Muscle of arm (tissue), 14 donors: ENCODE measurements at places on chromosomes 11 and 22.

DNA sequence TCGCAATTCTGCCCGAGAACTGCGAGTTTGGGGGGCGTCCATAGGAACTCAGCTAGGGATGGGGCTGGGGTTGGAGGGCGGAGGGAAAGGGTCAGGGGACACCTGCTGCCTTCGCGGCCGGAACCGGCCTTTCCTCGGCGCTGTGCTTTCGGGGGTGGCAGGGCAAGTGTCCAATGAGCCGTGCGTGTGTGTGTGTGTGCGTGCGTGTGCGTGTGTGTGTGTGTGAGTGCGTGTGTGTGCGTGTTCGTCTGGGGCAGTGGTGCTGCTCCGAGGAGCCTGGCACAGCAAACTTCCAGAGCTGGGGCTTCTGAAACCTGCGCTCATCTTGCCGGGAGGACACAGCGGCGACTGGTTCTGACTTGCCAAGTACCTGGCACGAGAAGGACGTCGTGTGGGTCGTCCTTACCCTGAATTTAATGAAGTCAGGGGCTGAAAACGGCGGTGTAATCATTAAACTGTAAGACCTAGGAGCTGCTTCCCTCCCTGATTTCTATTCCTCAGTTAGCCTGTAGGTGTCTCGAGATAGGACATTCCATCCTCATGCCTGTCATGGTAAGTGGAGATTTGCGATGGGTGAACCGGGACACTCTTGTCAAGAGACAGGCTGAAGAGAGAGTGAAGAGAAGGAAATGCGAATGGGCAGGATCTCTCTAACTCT lies 27.0 kb upstream of the AMOTL1 start:
- DNase-seq, result peak; percentile 53

- DNase-seq, result no peak
These were observed 54.0 kb downstream of the PIK3C2A start for GRCh38 chr11:17153757-17154156.

DNA sequence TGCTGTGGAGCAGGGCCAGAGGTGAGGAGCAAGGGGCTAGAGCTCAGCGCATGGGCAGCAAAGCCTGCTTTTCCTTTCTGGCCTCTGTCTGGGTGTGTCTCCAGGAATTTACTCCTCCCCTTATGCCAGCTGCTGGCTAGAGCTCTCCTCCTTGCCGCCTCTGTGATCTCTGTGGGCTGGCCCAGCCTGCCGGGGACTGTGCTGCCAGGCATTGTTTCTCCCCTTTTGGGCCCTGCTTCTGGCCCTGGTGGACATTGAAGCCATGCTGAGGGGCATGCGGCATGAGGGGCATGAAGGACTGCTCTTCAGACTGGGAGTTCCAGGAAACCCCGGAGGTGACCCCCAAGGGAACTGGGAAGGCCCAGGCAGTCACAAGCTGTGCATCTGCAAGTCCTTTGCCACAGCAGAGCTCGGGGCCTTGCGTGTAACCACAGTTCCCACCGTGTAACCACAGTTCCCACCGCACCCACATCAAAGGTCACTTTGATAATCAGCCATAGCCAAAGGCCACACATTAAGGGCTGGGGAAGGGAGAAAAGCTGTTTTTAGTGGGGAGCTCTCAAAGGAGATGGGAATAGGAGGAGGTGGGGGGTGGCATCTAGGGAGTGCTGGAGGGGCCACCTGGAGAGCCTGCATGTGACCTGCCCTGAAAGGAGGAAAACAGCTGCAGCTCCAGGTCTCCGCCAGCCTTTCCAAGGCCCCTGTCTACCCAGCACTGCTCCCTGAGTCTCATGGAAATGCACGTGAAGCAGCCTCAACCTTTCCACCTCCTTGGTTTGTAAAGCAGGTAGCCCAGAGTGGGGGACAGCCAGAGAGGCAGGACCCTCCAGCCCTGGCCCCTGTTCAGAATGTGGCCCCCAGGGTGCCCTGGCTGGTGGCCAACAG lies 62.3 kb downstream of the PPFIBP2 start:
- DNase-seq, result no peak

DNA sequence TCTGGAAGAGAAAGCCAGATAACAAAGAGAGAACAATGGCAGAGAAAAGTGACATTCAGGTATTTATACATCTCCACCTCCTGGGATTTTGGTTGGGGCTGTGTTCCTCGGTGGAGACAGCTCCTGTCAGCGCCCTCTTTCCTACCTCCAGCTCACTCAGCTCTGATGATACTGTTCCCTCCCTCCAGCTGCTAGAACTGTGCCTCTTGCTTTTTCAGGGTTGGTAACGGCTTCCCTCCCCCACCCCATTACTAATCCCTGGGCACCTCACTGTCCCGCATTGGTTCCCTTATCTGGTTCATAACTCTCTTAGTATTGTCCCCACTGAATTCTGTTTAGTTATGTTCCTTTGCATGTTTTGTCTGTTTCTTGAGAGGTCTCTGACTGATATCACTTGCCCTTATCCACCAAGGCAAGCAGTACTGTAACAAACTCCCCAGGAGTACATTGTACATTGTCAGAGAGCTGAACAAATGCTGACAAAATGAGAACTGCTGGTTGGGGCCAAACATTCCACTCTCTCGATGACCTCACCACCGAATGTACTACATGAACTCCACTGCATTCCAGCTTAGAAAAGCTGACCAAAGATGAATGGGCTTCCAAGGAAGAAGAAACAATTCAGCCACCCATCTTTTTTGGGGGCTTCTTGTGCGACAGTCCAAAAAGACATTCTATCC lies 5.7 kb upstream of the FBXO3 start:
- no peak for DNase-seq

GRCh38 chr11:27506200-27507182 lies at the start of gene LIN7C:
TSS of gene LIN7C (minus strand) at chr11:27506769. CDS start at chr11:27506752, 17 bp downstream.
- peak; percentile 96 for DNase-seq

DNA sequence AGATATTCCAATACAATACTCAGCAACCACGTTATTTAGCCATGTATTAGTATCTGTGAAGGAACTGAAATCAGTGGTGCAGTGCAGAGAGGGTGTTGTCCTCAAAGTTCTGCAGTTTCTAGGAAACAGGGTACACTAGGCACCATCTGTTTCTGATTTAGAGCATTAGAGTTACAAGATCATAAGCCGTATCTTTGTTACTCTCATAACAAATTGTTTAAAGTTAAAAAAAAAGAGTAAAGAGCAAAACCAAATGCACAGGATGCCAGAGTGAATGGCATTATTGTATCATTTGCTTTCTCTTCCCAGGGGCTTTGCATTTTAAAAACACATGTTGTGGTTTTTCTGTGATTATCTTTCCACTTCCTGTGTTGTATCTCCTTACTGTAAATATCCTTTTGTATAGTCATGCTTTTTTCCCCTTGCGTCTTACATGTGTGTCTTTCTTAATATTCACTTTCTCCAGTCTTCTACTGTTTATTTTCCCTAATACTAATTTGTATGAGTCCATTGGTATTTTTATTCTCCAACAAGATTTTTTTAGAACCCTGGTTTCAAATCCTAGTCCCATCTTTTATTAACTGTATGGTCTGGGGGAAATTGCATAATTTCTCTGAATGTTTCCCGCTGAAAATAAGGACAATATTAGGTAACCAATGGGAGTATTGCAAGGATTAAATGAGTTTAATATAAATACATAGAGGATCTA lies 15.2 kb upstream of the NUP160 start:
- DNase-seq, result peak; percentile 46

GRCh38 chr11:4636962-4637661 lies at the start of gene OR51D1:
TSS of gene OR51D1 (plus strand) at chr11:4637477. CDS start at chr11:4639791, 2,314 bp downstream.
- DNase-seq, result peak; percentile 60

DNA sequence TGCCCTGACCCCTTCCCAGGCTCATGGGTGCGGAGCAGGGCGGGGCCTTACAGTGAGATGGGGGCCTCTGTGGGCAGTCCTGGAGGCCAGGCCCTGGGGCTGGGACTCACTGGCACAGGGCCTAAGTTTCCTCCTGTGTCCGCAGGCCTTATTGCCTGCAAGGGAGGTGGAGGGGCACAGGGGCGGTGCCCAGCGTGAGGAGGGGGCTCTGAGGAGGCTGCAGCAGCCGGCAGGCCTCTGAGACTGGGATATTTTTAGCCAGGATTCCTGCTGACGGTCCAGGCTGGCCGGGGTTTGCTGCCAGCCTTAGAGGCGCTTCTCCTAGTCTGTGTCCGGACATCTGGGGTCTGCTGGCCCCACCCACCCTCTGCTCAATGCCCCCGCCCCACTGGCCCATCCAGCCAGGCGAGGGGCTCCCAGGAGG lies 5.7 kb upstream of the RTN4R start:
- DNase-seq, result no peak

GRCh38 chr11:38547462-38547861 lies 1949.4 kb upstream of the RAG2 start:
- DNase-seq, result no peak

- DNase-seq, result peak; percentile 84
These were observed 787.1 kb upstream of the API5 start for GRCh38 chr11:42524534-42525227.

GRCh38 chr11:117959438-117960149 lies 26.6 kb upstream of the IL10RA start:
- DNase-seq, result no peak

DNA sequence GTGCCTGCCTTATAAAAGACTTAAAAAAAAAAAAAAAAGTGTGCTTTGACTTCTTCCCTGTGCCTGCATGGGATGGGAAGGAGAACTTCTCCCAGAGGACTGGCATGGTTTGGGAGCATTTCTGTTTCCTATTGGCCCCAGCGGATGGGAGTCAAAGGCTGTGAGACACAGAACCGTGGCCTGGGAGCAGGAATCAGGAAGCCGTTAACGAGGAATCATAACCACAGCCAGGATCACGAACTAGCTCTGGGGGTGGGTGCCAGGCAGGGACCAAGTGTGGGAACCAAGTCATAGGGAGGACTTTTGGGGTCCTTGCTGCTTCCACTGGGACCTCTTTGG lies 526 bp downstream of the C1QTNF6 start:
- DNase-seq, result no peak

DNA sequence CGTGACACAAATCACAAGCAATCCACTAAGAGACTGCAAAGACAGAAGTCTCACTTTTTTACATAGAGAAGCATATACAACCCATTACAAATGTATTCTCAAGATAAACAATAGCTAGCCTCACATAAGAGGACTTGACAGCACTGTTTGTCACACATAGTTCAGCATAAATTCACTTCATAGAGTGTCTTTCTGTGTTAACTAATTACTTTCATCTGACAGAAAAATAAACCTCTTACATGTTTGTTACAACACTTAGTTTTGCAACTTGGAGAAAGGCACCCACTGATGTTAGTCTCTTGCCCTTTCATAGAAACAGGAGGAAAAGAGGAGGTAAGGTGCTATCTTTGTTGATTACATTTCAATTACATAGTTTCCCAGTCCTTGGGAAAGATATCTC lies 2221.9 kb upstream of the RAG2 start:
- DNase-seq, result no peak

DNA sequence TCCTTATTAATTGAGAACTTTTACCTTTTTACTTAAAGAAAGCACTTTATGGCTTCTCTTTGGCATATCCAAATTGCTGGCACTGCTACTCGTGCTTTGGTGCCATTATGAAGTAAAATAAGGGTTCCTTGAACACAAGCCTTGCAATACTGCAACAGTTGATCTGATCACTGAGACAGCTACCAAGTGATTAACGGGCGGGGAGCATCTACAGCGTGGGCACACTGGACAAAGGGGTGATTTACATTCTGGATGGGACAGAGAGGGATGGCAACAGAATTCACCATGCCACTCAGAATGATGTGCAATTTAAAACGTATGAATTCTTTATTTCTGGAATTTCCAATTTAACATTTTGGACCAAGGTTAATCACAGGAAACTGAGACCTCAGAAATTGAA lies 7.7 kb downstream of the CHRDL2 start:
- DNase-seq, result no peak

DNA sequence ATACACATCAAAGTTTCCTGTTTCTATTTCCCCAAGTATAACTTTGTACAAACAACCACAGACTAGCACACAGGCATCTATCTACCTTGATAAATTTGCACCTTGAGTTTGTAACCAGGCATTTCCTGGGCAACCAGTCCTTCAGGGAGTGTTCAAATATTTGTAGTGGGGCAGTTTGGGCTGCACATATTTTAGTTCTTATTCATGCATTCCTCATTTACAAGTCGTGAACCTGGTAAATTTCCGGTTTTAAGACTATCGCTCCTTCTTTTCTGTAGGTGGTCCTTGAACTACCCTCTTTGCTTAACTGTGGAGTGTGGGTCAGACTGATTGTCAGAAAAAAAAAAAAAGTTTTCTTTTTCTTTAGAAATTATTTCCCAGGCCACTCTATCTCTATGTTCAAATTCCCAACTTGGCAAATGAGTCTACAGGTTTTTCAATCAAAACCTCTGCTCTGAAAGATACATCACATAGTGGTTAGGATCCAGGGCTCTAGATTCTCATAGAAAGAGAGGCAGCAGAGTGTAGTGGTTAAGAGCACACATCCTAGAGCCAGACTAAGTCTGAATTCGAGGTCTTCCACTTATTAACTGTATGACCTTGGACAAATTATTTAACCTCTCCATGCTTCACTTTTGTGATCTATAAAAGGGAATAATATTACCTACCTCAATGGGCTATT lies 201.5 kb downstream of the SOX6 start:
- DNase-seq, result no peak

GRCh38 chr11:61532134-61533038 lies 23.8 kb downstream of the LRRC10B start:
- no peak for DNase-seq

GRCh38 chr11:44659641-44660040 lies 67.1 kb upstream of the TSPAN18 start:
- DNase-seq, result no peak

GRCh38 chr22:40728731-40729189 lies 49.5 kb downstream of the MCHR1 start:
- DNase-seq, result no peak

DNA sequence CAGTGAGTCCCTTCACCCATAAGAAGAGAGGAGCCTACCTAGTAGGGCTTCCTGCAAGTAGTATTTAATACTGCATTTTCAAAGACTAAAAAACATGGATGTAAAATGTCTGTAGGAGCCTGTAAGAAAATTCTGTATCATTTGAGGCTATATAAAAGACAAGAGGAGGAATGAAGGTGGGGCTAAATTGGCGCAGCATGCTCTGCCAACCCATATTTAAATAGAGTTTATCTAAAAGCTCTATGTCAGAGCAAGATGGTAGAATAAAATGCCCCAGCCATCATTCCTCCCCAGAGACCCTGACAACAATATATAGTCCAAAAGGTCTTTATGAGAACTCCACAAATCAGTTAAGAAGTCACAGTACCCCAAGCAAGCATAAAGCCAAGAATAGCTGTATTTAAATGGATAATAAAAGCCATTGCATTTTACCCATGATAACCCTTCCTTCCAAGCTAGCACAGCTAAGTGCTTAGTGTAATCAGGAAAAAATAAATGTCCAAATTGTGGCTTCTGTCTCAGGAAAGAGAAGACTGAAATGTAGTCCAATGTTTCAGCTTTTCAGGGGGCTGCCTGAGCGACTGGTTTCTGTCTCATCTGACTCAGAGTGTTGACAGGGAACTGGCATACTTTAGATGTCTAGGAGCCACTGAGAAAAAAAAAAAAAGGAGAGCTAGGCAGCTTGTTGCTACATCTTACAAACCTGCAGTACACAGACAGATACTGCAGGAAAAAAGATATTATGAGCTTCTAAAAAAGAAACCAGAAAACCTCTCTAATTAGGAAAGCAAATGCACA lies 258.6 kb downstream of the METTL15 start:
- no peak for DNase-seq

GRCh38 chr11:61445516-61445915 lies 15.6 kb downstream of the SDHAF2 start:
- DNase-seq, result no peak
